Activated CD8-positive, alpha-beta T cell treated with anti-CD3 and anti-CD28 coated beads for 36 hours (primary cell): ENCODE measurements at places on chromosomes 1 and 21. TPM values are rescaled to one million over a fixed set of nuclear protein-coding genes. Genes with fewer than 3 reads are reported as not detected.

TMEM234 gene
- 7.7 TPM for total RNA-seq

ZNF683 gene
- 0.69 TPM for total RNA-seq

WDR77 gene
- 54.0 TPM for total RNA-seq

AXDND1 gene
- total RNA-seq, result 1.5 TPM

ZNF697 gene
- total RNA-seq, result 0.20 TPM

TPTE gene
- total RNA-seq, result not detected

ATP1A4 gene
- not detected for total RNA-seq

GJA4 gene
- total RNA-seq, result not detected

OR2L5 gene
- not detected for total RNA-seq
